ENCODE measurements at places on chromosomes 13 and 19. TPM values are rescaled to one million over a fixed set of nuclear protein-coding genes. Genes with fewer than 3 reads are reported as not detected.

SYNE4 gene
- total RNA-seq: 0.08 TPM

BST2 gene
- total RNA-seq: 9.0 TPM

ACP5 gene
- 0.08 TPM for total RNA-seq

RAB4B gene
- 8.5 TPM for total RNA-seq

CLC gene
- not detected for total RNA-seq

PNMA8B gene
- 0.38 TPM for total RNA-seq

KIR2DL3 gene
- total RNA-seq: not detected

DHX34 gene
- 6.1 TPM for total RNA-seq

SLC6A16 gene
- not detected for total RNA-seq

UBL5 gene
- total RNA-seq: 284 TPM
